ENCODE measurements at places on chromosomes 6 and 20.
A peak's percentile ranks its signal among the peaks of the same experiment; 100 is the strongest.

DNA sequence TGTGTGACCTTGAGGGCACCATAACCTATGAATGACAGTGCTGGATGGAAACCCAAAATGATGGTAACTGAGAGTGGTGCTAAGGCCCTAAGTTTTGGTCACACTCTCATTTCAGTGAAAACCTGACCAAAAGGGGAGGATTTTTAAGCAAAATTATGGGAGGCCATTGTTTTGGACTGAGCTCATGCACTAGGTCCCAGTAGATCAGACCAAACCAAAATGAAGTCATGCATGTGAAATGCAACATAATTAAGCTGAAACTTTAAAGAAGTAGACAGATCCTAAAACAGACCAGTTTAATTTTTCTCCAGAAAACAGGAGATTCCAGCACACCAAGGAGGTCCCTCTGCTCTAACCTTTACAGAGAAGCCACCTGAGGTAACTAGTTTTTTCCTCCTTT lies 24.0 kb upstream of the THBS2 start:
- DNase-seq = no peak

DNA sequence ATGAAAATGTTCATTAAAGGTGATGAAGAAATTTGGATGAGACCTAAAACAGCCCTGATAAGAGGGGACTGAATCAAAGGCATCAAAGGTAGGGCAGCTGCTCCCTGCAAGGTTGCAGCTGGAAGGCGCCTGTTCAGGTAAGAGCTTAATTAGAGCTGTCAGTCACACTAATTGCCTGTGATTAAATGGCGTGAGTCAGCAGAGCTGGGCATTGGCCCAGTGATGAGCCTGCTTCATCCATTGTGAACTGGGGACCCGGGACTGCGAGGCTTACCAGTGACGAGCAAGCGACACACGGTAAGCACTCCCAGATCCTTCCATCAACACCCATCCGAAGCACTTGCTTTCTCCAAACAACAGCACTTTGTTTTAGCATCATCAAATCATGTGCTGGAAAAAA lies 621.5 kb upstream of the CDH4 start:
- DNase-seq = no peak

DNA sequence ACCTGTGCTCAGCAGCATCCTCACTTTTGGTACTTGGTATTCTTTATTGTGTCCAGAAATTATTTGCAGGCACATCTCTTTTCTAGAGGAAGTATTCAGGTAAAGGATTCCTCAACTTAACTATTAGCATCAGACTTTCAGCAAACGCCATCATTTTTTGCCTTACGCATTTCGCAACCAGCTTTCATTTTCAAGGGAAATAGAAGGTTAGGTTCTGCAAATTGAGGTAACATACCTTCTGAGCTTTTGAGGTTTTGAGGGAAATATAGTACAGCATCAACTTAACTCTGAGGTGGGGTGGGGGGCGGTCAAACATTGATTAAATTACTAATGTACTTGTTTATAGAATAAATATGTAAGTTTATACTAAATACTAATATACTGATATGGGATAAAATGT lies 243.6 kb upstream of the RIMS1 start:
- DNase-seq = no peak

DNA sequence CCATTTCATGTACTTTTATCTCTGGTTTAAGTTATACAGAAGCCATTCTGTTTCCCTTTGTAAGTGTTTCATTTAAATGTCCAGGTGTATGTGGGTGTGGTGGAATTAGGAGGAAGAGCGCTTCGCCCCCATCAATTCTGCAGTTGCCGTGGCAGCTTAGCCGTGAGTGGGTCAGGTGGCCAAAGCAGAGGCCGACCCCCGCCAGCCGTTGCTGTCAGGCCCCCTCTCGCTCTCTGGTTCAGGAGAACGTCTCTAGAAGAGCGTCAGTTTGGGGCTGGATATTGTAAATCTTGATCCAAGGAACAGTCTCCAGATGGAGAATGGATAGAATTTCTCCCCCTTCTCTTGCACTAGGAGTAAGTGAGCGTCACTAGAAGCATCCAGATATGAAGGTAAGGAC lies 367.4 kb downstream of the FOXA2 start:
- DNase-seq = no peak

- peak; percentile 69 for DNase-seq
Measured at GRCh38 chr20:4999788-5000187, 1.5 kb downstream of the SLC23A2 start.

- no peak for DNase-seq
Measured at GRCh38 chr6:144086959-144087358, 8.4 kb downstream of the SF3B5 start.

GRCh38 chr6:138844192-138844591 lies 48.3 kb downstream of the ECT2L start:
- no peak for DNase-seq

DNA sequence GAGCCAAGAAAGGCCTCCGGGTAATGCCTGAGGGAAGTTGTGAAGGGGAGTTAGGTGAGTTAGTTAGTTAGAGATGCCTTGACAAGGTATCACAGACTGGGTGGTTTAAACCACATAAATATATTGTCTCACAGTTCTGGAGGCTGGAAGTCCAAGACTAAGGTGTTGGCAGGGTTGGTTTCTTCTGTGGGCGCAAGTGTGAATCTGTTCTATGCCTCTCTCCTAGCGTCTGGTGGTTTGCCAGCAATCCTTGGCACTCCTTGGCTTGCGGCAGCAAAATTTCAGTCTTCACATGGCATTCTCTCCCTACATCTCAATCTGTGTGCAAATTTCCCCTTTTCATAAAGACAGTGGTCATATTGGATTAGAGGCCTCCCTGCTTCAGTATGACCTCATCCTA lies 29.7 kb upstream of the RANBP9 start:
- no peak for DNase-seq

GRCh38 chr6:143288923-143289322 lies 161.6 kb downstream of the ADAT2 start:
- DNase-seq = no peak

- no peak for DNase-seq
Measured at GRCh38 chr6:114445846-114446245, 103.0 kb upstream of the HS3ST5 start.

DNA sequence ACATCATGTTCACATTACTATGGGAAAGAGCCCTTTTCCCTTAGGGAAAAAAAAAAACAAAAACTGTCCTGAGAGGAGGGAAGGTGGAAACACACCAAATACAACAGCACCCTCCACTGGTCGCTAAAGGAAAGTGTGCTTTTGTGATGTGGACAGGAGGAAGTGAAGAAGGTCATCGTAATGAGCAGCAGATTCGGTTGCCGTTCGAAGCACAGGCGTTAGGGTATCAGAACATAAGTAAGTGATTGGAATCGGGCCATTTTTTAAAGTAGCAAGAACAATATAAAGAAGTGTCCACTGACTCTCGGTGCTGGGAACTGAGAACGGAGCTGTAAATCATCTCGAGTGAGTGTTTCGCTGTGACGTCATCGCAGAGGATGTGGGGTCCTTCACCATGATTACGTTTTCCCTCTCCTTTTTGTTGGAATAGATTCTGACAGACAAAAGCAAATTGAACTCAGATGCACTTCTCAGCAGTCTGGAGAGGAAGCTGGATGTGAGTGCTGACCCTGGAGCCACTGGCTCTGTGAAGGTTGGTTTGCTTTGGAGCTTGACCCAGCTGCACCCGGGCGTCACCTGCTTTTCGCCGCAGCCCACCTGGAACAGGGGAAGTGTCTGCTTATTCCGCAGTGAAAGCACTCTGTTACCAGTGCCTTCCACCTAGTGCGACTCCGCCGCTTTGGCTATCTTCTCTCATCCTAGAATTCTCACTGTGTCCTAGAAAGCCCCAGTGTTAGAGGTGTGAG lies 203.6 kb upstream of the GMDS start:
- DNase-seq = peak; percentile 82

DNA sequence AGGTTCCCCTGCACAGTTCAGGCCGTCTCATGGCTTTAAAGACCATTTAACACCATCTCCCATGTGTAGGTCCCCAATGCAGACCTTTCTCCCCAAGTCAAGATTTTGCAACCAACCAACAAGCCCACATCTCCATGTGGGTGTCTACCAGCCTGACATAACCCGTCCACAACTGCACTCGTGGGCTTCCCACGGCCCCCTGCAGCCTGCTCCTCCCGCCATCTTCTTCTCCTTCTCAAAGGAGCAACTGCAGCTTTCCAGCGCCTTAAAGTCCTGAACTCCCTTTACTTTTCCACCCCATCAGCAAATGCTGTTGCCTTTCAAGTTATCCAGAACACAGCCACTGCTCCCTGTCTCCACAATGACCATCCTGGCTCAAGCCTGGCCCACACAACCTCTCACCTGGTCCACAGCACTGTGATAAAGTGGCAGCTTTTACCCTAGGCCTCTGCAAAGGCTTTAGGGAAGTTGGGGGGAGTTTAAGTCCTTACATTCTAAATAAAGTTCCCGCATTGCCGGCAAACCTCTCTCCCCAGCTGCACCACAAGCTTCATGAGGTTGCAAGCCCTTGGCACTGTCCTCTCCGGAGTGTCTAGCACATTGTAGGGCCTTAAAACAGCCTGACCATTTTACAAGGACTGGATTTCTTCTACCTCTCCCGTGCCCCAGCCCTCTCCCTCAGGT lies 140.5 kb downstream of the PREX1 start:
- DNase-seq = no peak

DNA sequence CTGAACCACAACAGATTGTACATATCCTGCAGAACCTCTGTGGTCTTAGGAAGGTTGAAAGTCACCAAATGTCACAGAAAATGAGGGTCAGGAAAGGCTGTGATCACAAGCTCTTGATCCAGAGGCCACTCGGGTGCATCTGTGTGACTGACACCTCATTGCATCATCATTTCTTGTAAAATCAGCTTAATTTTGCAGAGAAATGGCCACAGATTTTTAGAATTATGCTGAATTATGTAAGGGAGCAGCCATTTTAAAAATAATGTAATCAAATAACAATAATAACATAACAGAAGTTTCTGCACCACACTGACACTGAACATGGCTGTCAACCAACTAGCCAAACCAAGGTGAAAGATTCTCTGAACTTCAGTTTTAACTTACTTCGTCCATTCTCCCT lies 32.5 kb upstream of the PRND start:
- DNase-seq = no peak

- DNase-seq = no peak
Measured at GRCh38 chr6:162019349-162019748, 708.2 kb downstream of the PRKN start.

GRCh38 chr6:97175806-97176205 lies 107.2 kb downstream of the MMS22L start:
- DNase-seq = no peak

DNA sequence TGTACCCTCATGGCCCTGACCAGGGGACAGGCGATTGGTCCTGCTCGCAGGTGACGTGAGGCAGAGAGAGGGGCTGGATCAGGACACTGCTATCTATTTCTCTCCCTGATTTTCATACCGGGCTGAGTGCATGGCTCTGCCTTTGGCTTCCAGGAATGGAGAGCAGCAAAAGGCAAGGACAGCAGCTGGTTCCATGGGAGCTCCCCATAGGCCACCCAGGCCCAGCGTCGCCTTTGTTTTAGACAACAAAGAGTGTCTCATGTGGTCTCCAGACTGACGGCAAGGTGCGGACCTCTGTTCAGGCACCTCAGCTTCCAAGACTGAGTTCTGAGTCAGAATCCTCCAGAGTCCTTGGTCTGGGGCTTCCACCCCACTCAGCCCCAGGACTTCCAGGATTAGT lies 123.1 kb downstream of the VEGFA start:
- no peak for DNase-seq

- peak; percentile 30 for DNase-seq
Measured at GRCh38 chr6:61886608-61887259, 399.3 kb downstream of the KHDRBS2 start.

Measured in NCI-H526 (cell line).